ENCODE measurements at places on chromosomes 7 and 10.
A peak's percentile ranks its signal among the peaks of the same experiment; 100 is the strongest.

GRCh38 chr7:26618898-26619297 lies 245.5 kb downstream of the SKAP2 start:
- no peak for DNase-seq

DNA sequence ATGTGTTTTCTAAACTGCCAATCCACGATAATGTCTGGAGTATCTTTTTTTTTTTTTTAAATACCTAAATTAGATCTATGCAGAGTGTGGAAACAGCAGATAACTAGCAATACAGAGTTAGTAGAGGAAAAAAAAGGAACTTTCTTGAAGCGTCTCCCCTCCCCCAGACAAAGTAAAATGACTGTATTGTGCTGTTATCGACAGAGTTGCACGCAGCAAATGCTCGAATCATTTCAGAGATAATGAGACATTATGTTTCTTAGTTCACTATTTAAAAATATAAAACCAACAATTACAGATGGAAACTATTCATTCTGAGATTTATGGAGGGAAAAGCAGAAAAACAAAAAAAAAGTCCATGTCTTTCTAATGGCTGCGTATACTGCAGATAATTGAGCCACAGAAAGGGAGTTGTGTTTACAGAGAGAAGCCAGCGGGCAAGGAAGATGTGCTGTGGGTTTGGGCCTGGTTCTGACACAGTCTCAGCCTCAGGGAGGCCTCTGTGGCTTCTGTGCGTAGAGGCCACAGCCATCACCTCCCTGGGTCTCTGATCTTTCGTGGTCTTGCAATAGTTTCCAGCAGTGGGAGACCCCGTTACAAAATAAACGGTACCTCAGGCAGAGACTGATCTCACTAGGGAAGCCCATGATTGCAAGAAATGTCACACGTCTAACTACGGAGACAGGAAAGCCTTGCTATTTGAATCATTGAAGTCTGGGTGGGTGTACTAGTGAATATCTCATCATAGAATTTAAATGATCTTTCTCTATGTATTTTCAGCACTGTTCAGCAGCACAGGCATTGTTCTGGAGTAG lies 19.1 kb upstream of the KLF6 start:
- DNase-seq, result no peak

DNA sequence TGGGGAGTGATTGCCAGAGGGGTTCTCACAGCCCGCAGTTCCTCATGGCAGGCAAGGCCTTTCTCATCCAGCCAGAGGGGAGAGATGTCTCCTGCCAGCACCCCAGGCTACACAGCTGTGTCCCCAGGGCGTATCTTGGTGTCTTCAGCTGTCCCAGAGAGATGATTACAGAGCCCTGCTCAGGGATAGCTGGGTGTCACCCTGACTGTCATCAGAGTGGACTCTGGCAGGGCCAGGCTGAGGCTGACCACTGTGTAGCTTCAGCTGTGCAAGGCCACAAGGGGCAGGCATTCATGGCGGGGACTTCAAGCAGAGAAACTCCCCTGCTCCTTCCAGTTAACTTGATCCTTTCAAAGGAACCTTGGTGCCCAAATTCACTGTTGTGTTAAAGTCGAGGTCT lies 124.2 kb downstream of the RGS10 start:
- DNase-seq, result no peak

- DNase-seq, result no peak
These were observed 258.5 kb downstream of the DNAJB6 start for GRCh38 chr7:157595086-157595855.

DNA sequence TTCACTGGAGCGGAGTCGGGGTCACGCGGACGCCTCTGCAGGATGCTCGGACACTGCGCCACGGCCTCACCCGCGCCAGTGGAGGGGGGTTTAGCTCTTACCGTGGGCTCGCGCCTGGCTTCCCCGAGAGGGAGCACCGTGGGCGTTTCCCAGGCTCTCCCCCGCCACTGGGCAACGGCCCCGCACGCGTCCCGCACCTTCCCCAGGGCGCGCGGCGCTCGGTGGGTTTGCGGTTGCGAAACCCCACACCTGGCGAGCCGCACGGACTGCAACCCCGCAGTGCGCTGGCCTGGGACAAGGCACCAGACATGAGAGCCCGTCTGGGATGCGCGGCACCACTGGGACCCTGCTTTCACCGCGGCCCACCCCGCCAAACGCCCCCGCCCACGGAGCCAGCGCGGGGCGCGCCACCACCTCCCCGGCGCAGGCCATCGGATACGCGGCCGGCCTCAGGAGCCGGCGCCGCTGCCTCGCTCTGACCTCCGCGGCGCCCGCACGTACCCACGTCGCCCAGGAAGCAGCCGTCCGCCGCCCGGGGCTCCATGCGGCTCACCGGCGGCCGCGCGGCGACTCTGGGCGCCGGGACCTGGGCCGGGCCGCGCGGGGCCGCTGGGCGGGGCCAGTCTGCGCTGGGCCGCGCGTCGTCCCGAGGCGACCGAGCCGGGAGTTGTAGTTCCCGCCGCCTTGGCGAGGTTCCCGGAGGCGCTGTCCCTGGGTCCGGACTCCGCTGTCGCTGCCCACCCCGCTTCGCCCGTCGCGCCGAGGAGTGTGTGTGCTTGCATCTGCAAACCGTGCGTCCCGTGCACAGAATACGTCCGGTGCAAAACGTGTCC lies at the start of gene ASB13:
Gene ASB13 (minus strand): TSS at position 588 of the 833 bp plus-strand sequence. CDS start 44 bp downstream, at position 544.
- DNase-seq, result peak; percentile 42

DNA sequence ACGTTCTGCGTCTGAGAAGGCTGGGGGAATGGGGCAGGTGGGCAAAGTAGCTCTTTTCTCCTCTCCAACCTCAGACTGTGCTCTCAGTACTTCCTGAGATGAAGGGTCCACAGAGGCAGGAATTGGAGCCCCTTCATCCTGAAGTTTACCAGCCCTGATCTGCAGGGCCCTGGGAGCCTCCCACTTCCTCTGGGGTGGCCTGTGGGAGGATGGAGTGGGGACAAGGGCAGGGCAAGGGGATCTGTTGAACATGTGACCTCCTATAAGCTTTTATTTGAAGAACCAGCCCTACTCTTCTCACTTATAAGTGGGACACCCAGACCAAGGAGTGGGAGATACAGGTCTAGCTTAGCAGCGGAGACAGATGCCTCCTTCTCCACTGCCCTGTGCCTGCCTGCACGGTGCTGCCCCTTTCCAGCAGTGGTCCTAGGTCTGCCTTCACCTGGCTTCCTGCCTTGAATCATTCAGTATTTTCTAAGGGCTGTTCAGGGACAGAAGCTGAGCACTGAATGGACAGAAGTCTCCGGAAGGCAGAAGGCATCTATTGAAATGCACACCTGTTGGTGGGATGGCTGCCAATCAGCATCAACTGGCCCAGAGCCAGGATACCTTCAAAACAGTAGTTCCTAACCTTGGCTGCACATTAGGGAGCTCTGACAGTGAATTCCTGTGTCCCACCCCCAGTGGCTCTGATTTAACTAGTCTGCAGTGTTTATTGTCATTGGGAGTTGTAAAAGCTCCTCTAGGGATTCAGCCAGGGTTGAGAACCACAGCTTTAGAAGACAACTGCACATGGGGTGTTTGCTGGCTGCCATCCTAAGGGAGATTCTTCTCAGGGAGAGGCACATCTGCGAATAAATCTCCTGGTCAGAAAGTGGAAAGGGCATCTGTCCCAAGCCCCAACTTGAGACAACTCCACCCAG lies 2.7 kb upstream of the ARHGAP22 start:
- DNase-seq, result no peak

DNA sequence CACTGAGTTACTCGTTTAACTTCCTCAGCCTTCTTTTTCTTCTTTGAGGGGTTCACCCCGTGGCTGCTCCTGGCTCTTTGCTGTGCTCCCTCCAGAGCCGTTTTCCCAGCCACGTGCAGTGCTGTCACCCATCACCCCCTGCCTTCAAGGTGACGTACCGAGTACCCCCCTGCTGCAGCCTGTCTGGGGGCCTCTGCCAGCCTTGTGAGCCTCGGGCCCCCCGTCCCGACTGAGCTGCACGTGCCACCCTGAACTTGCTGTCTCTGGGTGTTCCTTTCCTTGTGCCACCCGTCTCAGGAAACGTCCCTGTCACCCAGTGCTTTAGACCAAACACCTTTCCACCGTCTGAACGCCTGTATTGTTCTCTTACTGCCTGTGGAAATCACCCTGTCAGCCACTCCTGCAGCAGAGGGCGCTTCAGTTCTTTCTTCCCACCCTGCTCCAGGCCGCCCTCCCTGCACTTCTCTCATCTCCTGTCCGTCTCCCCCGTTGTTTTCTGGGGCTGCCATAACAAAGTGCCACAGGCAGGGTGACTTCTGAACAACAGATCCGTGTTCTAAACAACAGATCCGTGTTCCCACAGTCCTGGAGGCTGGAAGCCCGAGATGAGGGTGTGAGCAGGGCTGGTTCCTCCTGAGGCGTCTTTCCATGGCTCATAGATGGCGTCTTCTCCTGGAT lies 44.6 kb downstream of the WDR37 start:
- no peak for DNase-seq

DNA sequence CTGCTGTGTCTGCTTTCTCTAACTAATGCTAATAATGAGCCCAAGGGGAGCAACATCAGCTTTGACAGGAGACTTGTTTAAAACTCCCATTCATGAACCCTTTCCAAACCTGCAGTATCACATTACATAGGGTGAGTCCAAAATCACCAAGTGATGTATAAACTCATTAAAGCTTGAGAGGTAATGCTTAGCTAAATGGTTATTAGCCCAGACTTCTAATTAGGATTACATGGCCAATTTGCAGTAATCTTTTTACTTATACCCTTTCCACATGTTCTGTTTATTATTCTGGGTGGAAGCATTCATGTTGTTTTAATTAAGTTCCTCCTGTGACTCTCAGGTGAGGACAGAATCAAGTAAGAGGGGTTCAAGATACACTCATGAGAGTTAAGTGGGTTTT lies 17.5 kb downstream of the ZNF138 start:
- no peak for DNase-seq

DNA sequence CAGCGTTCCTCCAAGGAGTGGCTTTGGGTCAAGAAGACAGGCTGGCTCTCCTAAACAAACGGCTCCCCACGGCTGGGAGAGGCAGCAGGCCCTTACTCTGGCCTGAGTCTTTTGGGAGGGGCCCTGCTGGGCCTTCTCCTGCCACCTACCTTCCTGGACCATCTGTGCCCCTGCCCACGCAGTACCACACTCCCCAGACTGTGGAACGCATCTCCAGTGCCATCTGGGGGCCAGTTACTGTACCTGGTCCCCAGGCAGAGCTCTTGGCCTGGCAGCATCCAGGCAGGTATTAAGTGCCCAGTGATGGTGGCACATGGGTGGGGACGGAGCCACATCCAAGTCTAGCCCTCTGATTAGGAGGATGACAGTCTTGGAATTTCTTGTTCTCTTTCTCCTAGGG lies 14.4 kb downstream of the ALKBH4 start:
- no peak for DNase-seq

DNA sequence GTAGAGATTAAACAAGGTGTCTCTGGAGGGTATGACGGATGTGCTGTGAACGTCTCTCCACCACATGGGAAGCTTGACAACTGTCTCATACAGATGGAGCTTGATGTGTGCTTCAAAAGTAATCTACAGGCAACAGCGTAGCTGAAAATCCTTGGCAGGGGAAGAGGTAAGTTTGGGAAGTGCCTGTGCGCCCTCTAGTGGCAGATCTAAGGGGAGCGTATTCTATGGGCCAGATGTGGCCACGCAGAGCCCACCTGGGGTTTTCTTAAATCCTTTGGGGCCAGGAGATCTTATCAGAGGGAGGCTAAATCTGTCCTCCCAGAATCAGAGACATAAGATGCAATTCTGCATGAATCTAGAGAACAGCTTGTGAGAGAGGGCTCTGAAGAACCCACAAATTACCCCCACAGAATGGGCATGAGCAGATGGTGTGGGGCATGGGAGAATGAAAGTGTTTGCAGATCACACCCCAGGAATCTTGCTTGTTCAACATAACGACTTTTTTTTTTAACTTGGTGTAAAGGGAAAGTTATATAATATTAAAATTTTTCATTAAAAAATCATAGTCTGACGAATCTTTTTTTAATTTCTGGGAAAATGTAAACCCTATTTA lies 91.2 kb upstream of the MPP7 start:
- peak; percentile 36 for DNase-seq

DNA sequence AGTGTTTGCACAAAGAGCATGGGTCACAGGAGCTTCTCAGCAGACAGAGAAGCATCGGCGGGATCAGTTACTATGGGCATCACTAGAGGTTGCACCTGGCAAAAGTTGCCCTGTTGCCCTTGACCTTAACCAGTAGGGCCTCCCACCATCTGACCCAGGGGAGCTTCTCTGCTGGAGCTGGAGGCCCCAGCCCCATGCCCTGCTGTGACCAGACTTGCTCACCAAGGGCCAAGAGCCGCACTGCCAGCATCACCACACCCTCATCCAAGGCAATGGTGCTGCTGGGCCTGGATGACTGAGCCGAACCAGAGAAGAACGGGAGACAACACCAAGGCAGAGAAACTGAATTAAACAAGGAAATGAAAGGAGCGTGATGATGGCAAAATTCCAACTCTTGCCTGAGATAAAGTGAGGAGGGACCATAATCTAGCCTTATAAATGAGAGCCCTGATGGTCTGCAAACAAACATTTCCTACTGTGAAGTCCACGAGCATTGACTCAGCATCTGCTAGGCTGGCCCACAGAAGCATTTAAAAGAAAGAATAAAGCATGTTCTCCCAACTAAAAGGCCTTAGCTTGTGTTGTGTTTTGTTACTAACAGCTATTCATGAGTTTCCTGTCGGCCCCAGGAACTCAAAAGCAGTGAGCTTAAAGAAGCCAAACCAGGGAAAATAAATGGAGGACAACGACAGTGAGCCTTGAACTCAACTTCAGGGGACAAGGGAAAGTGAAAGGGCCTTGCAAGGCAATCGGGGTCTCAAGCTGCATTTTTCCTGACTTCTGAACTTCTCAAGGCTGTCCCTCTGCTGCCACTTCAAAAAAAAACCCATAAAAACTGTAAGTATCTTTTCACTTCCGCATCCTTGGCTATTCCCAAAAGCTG lies 60.4 kb downstream of the AFAP1L2 start:
- no peak for DNase-seq

GRCh38 chr10:63627881-63628296 lies 106.7 kb downstream of the REEP3 start:
- no peak for DNase-seq

DNA sequence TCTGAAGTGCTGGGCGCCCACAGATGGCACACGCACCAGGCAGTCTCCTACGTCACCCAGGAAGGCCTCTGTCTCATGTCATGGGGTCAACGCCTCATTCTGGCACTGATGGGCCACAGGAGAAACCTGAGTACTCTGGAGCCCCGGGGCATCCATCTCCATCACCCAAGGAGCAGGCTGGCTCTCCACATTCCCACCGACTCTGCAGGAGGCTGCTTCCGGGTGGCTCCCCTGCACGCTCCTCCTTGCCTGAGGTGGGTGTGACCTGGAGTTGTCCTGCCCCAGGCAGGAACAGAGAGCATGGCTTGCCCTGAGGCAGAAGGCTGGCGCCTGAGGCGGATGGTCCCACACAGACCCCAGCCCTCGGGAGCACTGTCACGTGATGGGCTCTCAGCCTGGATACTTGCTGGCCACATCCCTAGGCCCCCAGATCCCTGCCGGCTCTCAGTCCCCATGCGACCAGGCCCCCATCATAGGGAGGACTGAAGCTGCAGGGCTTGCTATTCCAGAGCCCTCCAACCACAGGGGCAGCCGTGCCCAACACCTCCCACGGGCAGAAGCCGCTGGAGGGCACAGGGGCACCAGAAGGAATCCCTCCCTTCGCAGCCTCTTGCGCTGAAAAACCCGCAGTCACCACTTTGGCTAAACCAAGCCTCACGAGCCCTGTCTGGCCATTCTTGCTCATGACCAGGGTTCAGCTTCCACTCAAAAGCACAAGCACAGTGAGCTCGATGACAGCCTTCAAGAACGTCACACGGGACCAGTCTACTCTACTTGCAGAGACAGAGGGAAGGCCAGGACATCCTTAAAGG lies 80.7 kb downstream of the MAD1L1 start:
- DNase-seq, result no peak

- DNase-seq, result no peak
These were observed 138.8 kb downstream of the DKK1 start for GRCh38 chr10:52452600-52453493.

All from stimulated activated CD4-positive, alpha-beta T cell treated with anti-CD3 and anti-CD28 coated beads, Interleukin-12 subunit alpha, Interleukin-12 subunit beta, amount 100 ng/mL, for 24 hours (primary cell).